ENCODE measurements at places on chromosomes 4 and X.

GRCh38 chrX:74292808-74293123 is 11.2 kb upstream of the ZCCHC13 start:
- no peak for DNase-seq

DNA sequence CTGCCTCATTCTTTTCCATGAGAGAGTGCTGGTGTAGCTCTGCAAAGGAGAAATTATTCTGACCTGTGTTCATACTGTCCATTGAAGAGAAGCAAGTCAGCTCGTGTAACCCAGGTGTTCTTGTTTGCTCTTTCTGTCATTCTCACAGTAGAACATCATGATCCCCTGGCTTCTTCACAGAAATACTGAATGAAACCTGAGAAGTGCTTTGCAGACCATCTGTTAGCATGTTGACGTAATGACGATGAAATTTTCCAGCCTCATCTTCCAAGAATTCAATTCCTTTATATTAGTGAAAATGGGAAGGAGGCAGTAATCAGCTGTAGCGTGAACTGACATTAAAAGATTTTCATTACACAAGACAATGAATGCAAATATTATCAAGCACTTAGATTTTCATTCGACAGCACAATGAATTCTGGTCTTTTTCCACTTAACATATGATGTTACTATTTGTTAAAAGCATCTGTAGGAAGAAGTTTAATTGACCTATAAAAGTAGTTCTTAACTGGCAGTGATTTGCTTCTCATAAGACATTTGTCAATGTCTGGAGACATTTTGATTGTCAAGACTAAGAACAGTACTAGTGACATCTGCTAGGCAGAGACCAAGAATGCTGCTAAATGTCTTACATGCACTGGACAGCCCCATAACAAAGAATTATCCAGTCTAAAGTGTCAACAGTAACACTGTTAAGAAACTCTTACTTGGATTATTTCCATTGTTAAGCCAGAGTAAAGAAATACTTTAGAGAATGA is 246.3 kb downstream of the BANK1 start:
- DNase-seq, result no peak

DNA sequence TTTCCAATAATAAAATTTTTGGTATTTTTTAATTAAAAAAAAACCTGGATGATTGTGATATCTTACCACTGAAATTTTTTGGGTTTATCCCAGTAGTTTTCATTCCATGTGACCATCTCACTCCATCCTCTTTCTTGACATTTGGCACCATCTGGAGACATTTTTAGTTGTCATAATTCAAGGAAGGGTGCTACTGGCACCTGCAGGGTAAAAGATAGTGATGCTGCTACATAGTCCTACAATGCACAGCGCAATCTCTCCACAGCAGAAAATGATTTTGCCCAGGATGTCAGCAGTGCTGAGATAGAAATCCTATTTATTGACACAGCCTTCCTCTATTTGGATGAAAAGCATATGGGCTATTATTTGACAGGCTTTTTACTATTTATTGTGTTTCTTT is 79.3 kb downstream of the RBPJ start:
- no peak for DNase-seq

DNA sequence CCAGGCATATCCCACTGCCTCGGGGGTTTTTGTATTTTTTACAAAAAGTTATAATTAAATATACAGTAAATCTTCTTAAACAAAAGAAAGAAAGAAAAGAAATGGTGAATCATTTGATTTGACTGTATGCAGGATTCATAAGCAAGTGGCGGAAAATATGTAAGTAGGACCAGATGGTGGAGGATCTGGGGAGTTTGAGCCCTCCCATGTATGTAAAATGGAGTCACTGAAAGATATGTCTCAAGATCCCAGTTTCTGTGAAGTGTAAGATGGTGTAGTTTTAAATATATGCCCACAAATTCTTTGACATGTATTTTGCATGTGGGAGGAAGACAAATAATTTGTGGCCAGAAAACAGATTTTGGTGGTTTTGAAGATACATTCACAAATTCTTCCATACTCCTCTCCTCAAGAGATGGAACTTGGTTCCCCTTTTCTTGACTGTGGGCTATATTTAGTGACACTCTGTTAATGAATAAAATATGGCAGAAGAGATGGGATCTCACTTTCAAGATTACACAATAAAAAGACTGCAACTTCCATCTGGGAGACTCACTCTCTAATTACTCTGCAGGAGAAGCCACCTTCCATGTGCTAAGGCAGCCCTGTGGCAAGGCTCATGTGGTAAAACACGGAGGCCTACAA is 133.6 kb upstream of the S100G start:
- no peak for DNase-seq

DNA sequence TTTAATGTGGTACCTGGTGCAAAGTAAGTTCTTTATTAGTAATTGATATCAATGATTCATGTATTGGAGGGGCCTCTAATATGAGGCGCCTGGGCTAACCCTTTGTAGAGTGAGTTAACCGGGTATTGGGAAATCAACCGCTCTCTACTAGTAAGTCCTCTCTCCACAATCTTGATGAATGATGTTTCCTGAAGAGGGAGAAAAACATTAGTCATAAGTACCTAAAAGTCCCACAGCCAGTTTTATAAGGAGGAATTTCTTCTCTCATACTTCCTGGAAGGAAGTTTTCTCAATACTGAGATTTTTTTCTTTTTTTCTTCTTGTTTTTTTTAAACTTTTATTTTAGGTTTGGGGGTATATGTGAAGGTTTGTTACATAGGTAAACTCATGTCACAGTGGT is 62.3 kb downstream of the AGTR2 start:
- DNase-seq, result no peak

GRCh38 chrX:97527725-97528124 is 644.0 kb downstream of the RPA4 start:
- DNase-seq, result no peak

- no peak for DNase-seq
Measured at GRCh38 chr4:91681544-91681943, 622.2 kb upstream of the GRID2 start.

DNA sequence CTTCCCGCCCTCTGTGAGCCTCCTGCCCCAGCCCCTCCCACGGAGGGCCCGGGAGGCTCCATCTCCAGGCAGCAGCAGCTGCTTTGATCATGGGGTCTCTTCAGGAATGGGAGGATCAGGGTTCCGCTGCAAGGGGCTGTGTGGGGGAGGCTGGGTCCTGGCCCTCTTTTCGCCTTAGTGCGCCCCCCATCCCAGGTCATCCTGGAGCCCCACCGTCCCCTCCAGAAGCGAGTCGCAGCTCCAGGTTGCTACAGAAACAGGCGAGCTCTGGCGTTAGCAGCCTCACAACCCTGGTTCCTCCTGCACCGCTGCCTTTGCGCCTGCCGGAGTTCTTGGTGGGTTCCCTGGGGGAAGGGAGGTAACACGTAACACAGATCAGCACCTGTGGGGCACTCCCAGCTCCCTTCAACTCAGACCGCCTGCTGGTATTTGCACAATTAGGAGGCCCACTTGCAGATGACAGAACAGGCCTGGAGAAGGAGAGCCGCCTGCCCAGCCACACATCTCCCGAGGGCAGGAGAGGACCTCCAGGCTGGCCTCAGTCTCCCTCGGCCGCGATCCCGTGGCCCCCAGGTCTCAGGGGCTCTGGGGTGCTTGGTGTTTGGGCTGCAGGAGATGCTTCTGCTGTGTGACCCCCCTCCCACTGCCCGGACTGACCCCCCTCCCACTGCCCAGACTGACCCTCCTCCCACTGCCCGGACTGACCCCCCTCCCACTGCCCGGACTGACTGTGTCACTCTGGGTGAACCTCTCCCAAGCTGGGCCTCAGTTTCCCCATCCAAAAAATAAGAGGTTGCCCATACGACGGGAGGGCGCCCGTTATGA is 64.2 kb upstream of the ADRA2C start:
- no peak for DNase-seq

DNA sequence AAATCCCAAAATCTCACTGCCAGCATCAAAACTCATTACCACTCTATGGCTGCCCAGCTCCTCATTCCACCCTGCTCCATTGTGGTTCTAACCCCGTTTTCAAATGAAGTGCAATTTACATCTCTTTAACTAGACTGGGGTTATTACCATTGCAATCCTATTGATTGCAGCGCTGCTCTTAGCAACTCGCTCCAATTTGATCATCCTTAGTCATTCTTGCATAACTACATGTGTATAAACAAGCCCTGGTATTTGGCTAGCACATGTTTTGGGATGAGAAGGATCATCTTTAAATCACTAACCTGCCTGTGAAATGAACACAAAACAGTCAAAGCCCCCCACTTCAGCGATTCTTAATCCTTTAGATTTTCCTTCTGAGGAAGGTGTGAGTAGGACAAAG is 340.1 kb upstream of the PPARGC1A start:
- no peak for DNase-seq

DNA sequence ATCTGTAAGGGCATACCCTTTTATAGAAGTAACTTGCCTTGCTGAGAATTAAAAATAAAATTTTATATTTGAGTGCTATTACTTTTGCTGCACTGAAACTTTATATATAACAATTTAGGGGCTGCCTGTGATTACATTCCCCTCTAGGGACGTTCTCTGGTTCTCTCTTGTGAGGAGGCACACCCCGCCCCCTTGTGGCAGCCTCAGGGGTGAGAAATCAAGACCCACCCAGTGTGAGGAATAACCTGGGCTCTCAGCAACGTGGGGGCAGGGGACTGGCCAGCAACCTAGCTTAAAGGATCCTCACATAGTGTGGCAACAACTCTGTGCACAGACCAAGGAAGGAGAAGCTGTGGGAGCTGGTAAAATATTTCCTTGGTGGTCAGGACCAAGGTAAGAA is 43.7 kb downstream of the MAGEA9 start:
- DNase-seq, result peak; percentile 58

DNA sequence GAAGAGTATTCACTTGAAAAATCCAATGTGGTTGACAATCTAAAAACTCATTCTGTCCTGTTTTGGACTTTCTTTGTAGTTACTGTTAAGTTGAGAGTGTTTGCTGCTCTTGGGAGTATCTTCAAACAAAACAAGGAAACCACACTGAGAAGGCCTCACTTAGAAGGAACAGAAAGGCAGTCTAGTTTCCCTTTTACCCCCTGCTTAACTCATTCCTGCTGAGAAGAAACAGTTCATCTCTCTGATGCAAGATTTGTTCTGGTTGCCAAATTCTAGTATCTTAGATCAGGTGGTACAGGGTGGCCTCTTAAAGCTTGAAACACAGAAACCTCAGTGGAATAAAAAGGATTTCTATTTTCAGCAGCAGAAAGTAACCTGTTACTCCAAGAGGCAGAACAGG is 41.4 kb downstream of the GUCY2F start:
- DNase-seq, result no peak

DNA sequence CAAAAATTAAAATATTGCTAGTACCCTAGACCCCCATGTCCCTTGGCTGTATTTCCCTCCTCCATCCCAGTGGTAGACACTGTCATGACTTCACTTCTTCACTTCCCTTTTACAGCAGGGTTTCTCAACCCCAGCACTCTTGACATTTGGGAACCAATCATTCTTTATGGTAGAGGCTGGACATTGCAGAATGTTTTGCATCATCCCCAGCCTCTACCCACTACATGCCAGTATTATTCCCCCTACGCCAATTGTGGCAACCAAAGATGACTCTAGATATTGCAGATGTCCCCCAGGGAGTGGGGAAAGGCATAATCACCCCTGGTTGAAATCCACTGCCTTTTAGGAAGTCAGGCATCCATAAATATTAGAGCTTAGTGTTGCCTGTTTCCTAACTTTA is 138.6 kb downstream of the AMELX start:
- DNase-seq, result no peak

- DNase-seq, result no peak
Measured at GRCh38 chr4:41874398-41874797, 60.8 kb upstream of the TMEM33 start.

GRCh38 chrX:72572248-72573157 is at the start of gene HDAC8:
Gene HDAC8, minus strand, starts transcription at chrX:72572843. Its CDS starts 82 bp downstream, at chrX:72572761.
- DNase-seq, result peak; percentile 67

DNA sequence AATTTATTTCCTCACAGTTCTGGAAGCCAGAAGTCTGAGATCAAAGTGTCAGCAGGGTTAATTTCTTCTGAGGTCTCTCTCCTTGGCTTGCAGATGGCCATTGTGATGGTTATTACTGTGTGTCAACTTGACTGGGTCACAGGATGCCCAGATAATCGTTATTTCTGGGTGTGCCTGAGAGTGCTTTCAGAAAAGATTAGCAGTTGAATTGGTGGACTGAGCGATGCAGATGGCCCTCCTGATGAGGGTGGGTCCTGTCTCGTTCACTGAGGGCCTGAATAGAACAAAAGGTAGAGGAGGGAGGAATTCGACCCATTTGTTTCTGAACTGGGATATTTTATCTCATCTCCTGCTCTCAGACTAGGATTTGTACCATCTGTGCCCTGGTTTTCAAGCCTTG is 15.7 kb downstream of the SMIM43 start:
- no peak for DNase-seq

- DNase-seq, result peak; percentile 47
Measured at GRCh38 chr4:94590493-94590892, 138.8 kb downstream of the PDLIM5 start.

GRCh38 chr4:17494258-17495190 is 17.4 kb downstream of the QDPR start:
- DNase-seq, result no peak

- peak; percentile 33 for DNase-seq
Measured at GRCh38 chrX:119981286-119982070, 37.9 kb upstream of the NKAP start.

- DNase-seq, result no peak
Measured at GRCh38 chrX:153455571-153455970, 9.7 kb upstream of the TREX2 start.

DNA sequence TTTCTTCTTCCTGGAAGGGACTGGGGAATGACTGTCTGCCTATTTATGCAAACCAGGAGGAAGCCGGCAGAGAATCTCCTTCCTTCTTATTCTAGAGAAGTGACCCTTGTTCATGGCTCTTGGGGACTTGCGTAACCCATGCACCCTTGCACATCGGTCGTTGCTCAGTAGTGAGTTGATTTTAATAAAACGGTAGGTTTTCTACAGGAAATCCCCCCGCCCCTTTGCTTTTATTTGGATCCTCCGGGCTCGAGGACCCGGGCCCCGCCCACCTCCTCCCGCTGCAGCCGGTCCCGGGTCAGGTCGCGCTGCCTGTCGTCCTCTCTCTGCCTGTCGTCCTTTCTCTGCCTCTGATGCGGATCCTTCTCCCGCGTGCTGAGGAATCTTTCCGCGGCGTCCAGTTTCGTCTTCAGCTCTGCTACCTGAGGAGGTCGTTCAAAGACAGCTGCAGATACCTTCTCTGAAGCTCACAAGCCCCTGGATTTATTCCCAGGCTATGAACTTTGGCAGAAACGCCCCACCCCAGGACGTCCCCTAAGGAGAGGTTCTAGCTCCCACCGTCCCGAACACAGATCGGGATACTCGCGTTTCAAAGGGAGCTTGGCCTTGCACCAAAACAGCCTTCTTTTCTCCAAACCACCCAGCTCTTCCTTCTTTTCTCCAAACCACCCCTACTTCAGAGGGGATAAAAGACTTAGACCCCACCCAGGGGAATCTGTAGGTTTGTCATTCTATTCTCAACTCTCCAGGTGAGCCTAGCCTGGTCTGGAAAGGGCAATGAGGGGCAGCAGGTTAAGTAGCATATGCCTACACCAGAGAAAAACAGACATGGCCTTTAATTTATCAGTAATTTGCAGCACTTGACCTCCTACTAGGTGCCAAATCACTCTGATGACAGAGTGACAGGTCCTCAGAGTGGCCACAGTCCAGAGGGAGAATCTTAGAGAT is 7.0 kb downstream of the TNIP3 start:
- DNase-seq, result peak; percentile 55

Measured in WERI-Rb-1 (cell line).